ENCODE measurements at places on chromosomes 1 and 21.

- no peak for DNase-seq
Measured at GRCh38 chr1:102961549-102961948, 146.8 kb downstream of the COL11A1 start.

- DNase-seq, result no peak
Measured at GRCh38 chr1:181087400-181087901, 1.0 kb upstream of the IER5 start.

DNA sequence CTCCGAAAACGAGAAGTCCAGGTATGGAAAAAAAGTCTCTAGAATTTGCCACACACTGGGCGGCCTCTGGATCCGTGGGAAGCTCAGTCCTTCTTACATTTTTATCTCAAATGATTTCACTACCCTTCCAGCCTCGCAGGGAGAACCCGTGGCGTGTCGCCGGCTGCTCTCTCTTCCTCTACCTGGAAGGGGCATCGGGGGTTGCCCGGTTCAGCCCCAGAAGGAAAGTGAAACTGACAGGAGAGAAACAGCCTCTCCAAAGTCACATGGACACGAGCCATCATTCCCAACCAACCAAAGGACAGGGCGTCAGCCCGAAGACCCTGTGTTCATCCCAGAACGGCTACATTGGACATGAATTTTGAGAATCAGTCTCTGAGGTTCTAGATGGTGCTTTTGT, 182.5 kb downstream of the ADSS2 start:
- no peak for DNase-seq

- DNase-seq, result no peak
Measured at GRCh38 chr1:40039245-40039756, 1.2 kb upstream of the CAP1 start.

- no peak for DNase-seq
Measured at GRCh38 chr1:43666608-43667007, 16.7 kb downstream of the KDM4A start.

- DNase-seq, result no peak
Measured at GRCh38 chr1:101066260-101066936, 40.8 kb upstream of the DPH5 start.

DNA sequence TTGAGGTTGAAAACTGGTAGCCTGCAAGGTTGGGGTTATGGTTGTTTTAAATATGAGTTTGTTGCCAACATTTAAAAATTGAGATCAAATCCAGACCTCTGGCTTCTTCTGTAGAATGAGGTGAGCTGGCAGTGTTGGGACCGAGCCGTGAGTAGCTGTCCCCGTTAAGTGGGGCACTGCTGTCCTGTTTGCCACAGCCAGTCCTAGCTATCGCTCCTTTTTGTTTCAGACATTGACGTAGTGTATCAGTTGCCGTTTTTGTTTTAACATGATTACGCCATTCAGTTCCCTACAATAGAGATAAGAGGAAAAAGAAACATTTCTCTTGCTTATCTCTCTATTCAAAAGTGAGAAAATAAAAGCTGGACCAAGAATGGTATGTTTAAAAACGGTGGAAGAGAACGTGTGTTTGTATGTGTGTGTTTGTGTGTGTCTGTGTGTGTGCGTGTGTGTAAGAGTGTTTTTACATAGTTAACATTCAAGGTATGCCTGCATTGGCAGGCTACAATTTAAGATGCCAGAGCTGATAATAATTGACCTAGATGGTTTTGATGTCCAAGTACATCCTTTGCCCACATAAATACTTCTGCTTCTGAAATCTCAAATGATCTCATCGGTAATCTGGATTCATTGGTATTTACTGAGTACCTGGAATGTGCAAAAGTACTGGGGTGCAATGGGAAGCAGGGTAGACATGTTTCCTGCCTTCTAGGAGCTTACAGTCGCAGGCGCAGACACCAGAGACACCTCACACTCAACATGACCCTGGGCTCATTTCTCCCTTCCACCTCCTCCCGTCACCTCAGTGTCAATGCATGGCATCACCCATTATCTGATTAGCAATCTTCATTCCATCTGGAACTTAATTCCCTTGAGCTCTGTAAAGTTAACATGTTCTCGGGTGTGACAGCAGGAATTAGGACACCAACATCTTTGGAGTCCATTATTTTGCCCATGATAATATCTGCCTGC, 65.8 kb downstream of the HUNK start:
- no peak for DNase-seq

- DNase-seq, result no peak
Measured at GRCh38 chr1:30632481-30632880, 90.9 kb downstream of the MATN1 start.

- DNase-seq, result no peak
Measured at GRCh38 chr1:112708002-112708448, 1.1 kb upstream of the RHOC start.

GRCh38 chr1:940107-941014, 16.6 kb downstream of the SAMD11 start:
- DNase-seq, result no peak

- no peak for DNase-seq
Measured at GRCh38 chr1:69163241-69163640, 404.5 kb upstream of the LRRC7 start.

GRCh38 chr21:17903029-17903806, 84.1 kb upstream of the C21orf91 start:
- DNase-seq, result no peak

GRCh38 chr1:78606274-78606673, 14.0 kb upstream of the IFI44L start:
- no peak for DNase-seq

DNA sequence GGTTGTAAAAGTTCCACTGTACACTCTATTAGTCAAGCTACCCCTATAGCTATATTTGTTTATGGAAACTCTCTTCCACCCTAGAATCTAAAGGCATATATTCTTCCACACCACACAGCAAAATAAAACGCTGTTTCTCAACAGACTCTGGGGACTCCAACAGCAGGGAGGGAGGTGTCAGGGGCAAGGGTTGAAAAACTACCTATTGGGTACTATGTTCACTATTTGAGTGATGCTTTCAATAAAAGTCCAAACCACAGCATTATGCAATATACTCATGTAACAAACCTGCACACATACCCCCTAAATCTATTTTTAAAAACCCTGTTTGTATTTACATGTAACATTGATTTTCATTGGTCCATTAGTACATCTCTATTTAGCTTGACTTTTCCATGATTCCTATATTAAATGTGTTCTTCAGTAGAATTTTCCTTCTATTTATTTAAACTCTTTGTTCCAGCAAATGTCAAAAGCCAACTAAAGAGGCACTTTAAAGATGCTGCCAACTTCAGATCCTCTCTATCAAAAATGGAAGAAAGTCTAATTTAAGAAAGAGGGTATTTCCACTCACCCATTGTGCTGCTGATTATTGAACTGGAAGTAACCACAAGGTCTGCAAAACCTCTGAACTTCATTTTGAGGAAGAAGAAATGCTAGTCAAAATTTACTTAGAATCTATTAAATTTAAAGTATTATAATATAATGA, 26.2 kb downstream of the RGS7 start:
- DNase-seq, result no peak

- DNase-seq, result no peak
Measured at GRCh38 chr1:216379441-216379840, 43.8 kb downstream of the USH2A start.

GRCh38 chr21:21366277-21366676, 368.1 kb downstream of the NCAM2 start:
- no peak for DNase-seq

- DNase-seq, result no peak
Measured at GRCh38 chr1:165344198-165344597, 12.3 kb downstream of the LMX1A start.

- peak; percentile 20 for DNase-seq
Measured at GRCh38 chr1:53860967-53861411, 22.9 kb upstream of the NDC1 start.

- no peak for DNase-seq
Measured at GRCh38 chr1:61533546-61533945, 191.4 kb downstream of the TM2D1 start.

DNA sequence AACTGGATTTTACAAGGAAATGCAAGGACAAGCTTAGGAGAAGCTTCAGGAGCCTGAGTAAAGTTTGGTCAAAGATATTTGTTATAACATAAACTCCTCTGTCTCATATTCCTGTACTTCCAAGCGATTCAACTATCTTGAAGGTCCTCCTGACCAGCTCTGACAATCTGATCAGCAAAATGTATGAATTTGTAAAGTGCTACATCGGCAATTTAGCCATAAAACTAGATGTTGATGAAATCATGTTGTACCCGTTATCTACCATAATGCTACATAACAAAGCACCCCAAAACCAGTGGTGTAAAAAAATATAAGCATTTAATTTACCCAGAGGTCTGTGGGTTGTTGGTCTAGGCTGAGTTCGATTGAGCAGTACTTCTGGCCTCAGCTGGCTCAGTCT, 19.5 kb upstream of the KRTAP11-1 start:
- DNase-seq, result no peak

DNA sequence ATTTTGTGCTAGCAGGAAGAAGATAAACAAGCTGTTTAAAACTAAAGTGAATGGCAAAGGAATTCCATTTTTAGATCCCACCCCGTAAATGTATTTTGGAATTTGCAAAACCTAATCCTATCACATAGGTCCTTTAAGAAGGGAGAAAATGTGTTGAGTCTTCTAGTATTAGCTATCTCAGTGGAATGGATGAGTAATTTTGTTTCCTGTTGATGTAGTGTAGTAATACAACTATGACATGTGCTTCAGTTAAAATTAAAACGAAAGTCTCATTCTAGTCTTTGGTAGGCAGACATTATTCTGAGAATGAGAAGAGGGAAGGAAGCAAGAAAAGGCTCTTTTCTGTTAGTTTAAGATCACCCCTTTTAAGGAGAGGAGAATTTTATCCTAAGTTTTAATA, 265.9 kb upstream of the C1orf105 start:
- DNase-seq, result no peak

DNA sequence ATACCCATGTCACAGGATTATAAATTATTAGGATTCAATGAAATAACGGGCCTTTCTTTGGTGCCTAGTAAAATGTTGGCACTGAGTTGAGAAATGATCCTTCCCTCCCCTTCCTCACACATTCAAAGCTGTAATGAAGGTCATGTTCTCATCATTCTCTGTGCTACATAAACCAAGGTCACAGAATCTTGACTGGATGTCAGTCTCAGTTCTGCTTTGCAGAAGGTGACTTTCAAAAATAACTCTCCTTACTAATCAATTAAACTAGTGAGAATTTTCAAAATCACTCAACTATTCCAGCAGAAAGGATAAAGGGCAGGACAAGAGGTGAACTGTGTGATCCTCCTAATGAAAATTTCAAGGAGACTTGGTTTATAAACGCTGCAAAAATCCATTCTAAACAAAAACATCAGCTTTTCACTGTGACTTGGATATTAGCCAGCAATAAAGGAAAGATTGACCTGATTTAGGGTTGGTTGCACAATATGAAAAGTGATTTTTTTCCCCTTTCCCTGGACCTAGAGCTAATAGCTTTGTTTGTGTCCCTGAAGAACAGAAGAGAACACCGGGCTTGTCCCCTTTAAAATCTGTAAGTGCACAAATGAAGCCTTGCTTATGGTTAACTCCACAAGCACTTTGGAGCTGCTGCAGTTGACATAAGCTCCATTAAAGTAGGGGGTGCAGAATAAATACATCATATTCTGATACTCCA, 120.1 kb downstream of the SEC16B start:
- no peak for DNase-seq

DNA sequence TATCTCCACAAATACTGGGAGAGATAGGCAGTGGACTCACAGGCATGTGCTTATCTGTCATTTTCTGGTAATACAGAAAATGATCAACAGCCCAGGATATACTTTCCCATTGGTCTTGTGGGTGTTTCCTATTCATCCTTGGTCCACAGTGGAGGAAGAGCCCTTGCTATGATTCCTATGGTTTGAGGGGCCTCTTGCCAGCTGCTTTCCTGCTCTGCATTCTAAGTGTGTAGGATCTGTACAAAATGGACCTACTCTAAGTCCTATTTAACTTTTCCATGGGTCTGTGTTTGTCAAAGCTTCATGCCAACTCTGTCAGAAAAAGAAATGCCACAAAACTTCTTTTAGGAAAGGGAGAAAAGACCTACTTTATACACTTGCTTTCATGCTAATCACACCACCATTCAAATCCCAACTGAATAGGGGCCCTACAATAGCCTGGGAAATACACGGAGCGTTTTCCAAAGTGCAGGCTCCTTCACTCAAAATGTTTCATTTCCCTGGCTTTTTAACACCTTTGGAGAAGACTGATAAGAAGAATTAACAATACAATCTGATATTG, 16.4 kb downstream of the PLPP3 start:
- no peak for DNase-seq

- DNase-seq, result no peak
Measured at GRCh38 chr1:63498106-63498505, 24.9 kb downstream of the ITGB3BP start.

DNA sequence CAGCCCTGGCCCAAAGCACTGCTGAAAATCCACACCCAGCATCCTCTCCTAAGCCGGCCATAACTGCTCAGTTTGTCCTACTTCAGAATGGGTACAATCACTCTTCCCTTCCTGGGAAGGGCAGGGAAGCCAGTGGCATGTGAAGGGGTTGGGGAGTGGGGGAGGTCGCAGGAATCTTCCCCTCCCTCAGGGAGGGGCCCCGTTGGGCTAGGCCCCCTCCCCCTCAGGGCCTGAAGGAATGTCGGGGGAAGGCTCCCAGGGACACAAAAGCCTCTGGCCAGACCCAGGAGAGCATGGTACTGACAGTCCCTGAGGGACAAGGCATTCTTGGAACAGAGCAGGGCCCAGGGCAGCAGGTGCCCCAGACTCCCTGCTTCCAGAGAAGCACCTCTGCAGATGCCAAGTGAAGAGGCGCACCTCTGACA, 1.2 kb downstream of the ELOVL1 start:
- DNase-seq, result no peak

DNA sequence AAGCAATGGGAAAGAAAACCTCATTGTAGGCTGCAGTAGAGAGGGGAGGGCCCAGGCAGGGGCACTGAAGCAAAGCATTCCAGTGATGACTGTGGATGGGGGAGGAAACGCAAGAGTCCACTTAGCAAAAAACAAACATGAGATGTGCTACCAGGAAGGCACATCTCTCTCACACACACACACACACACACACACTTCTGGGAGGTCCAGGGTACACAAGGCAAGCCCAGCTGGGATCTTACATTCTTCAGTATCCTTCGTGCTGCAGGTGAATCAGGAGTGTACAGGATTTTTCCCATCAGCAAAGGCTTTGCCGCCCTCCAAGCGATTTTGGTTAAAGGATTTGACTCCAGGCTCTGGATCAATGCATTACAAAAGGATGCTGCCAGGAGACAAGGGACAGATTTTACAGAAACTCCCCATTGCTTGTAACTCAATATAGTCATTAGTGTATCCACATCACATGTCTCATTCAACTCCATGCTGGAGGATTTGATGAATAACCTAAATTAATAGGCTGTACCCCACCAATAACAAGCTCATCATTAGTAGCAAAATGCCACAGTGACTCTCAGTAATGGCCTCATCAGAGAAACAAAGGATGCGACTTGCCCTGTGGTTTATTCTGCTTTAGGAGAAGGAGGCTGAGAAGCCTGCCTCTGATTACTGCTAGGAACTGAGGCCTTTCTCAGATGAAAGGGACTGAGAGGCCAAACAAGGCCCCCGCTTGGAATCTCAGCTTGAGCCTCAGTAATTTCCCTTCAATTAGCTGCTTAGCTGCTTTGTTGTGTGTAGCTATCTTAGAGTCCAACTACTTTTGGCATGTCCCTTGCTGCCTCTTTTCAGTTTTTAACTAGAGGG, 41.6 kb downstream of the ABCA4 start:
- no peak for DNase-seq
